Hematopoietic multipotent progenitor cell treated with erythropoietin and hydrocortisone succinate and interleukin-3 and kit ligand, for 6 days (in vitro differentiated cells): ENCODE measurements at places on chromosomes 3 and 15.

DNA sequence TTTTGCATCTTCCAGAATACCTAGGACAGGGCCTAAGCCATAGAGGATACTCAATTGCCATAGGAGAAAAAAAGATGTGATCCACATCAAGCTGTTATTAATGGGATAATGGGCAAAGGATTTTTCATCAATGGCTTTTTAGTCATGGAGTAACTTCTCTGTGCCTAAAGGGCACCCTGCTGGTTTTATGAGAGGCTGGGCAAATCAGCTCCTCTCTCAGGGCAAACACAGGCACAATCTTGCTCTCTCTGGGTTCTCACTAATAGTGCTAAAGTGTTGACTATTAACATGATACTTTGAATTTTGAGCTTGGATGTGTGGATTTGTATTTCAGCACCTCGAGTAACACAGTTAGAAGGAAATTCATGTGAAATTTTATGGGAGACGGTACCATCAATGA is 67.6 kb downstream of the GHSR start:
- DNase-seq, result no peak

DNA sequence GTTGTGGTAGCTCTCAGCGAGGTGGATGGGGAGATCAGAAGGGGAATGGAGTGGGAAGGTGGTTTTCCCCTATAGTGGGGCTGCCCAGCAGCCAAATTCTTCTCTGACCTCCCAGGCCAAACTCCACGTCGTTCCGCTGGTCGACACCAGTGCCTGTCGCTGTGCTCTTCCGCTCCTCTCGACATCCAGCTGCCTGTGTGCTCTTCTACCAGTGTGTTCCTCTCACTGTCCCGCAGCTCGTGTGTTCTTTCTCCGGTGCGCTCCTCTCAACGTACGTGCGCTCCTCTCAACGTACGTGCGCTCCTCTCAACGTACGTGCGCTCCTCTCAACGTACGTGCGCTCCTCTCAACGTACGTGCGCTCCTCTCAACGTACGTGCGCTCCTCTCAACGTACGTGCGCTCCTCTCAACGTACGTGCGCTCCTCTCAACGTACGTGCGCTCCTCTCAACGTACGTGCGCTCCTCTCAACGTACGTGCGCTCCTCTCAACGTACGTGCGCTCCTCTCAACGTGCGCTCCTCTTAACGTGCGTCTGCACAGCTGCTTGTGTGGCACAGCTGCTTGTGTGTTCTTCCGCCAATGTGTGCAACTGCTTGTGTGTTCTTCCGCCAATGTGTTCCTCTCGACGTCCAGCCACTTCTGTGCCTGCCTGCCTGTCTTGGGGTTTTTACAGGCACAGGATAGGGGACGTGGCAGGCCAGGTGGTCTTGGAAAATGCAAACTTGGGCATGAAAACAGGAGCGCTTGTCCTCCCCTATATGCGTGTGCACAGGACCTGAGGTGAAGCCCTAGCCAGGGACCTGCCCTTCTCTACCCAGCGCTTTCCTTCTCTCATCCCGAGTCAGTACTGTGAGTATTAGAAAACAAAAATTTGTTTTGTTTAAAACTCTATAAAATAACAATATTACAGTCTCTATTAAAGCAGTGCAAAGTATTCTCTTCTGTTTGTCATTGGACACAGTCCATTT is 991.1 kb downstream of the GBE1 start:
- DNase-seq, result no peak

DNA sequence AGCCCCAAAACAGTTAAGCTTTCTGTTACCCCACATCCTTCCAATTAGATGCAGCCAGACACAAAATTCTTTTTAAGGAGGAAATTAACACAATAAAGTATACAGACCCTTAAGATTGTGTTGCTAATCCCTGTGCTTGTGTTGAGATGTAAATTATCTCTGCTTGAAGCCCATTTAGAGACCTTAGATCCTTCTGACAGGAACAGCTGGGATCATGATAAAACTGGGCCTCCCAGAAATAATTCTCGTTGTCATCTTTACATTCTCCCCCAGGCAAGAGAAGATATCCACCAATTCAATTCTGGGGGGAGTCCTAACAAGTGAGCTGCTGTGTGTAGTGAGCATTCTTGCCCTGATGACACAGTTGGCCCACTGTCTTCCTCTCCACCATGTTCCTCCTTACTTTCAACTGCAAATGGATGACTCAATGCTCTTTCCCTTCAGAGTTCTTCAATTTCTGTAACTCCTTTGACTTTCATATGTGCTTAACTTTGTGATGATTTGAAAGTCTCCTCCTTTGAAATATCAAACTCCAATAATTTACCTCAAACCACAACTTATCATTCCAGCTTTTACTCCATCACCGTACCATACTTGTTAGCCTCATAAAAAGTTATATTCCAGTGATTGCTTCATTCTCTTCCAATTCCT is 186.6 kb downstream of the RAP2B start:
- no peak for DNase-seq

DNA sequence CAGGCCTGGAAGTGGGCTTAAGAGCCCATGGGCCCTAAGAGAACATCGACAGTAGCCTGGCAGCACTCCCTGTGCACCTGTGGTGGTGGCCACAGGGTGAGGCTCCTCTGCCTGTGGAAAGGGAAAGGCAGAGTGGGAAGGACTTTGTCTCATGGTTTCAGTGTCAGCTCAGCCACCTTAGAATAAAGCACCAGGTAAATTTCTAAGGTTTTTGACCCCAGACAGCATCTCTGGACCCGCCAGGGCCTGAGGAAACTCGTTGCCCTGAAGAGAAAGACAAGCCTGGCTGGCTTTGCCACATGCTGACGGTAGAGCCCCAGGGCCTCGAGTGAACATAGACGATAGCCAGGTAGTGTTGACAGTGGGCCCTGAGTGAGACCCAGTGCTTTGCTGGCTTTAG is 22.1 kb downstream of the GOLGA6A start:
- DNase-seq, result no peak

DNA sequence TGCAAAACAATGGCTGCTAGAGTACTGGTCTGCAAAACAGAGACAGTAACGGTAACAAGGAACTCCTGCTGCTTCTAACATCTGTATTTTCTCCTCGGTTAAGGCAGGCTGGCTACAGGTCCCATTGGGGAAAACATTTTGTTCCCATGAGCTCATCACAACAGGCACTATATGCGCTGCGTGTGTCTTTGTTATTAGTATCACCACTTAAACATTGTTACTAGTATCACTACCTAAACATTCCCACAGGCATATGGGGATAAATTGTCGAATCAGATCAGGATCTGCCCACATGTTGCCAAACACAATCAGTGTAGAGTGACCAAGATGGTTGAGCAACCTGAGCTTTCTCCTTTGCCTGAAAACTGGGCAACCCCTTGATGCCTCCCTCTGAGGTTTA is 77.2 kb downstream of the TOP2B start:
- DNase-seq, result no peak
